ENCODE measurements at places on chromosomes 4 and X.

- DNase-seq: no peak
Measured at GRCh38 chr4:148901075-148901705, 459.0 kb upstream of the NR3C2 start.

GRCh38 chr4:142402900-142403299 is 443.2 kb downstream of the INPP4B start:
- peak; percentile 81 for DNase-seq

DNA sequence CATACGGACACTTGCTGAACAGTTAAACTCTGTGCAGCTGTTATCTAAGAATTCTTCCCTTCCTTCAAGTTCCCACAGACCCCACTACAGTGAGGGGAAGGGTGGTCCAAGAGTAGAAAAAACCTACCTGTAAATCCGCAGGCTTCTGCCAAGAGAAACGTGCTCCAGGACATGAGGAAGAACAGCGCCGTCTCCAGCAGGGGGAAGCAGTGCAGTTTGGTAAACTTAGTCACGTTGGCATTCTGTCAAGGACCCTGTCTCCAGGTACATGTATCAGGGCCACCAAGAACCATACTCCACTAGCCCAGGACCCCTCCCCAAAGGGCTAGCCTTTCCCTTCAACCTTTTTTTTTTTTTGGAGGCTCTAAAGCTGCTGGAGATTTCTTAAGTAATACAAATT is 79.9 kb downstream of the CHST7 start:
- no peak for DNase-seq

DNA sequence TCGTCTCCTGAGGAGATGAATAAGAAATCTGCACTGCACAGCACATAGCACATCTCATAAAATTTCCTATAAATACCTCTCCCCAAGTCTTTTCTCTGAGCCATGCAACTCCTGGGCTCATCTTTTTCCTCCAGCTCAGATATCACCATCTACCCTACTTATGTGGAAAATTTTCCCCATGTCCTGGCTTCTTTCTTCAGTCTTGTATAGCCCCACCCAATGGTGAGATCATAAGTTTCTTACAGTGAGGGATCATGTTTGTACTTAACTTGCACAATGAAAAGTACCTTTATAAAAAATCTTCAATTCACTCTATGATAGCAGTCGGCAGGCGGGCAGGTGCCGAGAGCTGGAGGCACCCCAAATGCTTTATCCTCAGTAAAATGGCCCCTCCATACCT is 198.6 kb upstream of the S100G start:
- no peak for DNase-seq

GRCh38 chr4:124282301-124282898 is 430.1 kb downstream of the ANKRD50 start:
- no peak for DNase-seq

DNA sequence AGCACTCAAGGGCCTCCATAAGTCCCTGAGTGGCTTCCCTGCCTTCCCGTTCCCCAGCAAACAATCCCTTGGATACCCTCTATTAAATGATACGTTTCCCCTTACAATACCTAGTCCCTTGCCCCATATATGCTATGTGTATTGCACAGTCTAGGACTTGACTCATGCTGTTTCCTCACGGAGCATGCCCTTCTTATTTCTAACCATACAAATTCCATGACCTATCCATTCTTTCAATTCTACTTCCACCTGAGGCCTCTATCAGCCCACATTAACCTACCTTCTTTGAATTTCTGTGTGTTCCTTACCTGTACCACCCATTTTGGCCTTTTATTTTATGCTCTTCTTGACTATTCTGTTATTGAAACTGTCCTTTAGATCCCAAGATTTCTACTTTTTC is 2.9 kb upstream of the PGRMC2 start:
- DNase-seq: no peak

GRCh38 chr4:54094451-54094850 is 5.5 kb upstream of the GSX2 start:
- no peak for DNase-seq

GRCh38 chrX:118552121-118552900 is 56.7 kb downstream of the DOCK11 start:
- peak; percentile 13 for DNase-seq

DNA sequence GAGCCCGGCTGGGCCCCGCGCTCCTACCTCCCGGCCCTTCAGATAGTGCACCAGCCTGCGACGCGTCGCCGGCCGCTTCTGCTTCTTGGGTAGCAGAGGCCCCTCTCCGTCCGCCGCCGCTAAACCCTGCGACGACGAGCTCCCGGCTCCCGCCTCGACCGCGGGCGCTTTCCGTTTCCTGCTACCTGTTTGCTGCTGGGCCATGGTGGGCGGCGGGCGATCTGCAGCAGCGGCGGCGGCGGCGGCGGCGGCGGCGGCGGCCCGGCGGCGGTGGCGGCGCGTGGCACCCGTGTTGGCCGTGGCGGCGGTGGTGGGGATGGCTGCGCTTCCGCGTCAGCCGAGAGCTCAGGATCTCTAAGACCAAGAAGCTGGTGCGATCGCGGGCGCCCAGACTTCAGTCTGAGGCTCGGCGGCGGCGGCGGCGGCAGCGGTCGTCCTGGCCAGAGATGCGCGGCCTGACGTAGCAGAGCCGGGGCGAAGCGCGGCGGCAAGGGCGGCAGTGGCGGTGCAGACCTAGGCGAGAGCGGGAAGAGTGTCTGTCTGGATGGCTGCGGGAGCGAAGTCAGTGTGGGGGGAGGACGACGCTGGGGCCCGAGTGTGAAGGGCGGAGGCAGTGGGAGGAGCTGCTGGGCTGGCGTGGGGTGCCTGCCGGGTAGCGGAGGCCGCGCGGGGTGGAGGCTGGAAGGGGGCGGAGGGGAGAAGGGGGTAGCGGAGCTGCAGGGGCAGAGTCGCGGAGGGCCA is at the start of gene DCAF12L2:
Gene DCAF12L2 (minus strand): TSS at position 569 of the 741 bp plus-strand sequence. CDS start 365 bp downstream, at position 204.
- no peak for DNase-seq

GRCh38 chrX:154735695-154736393 is 15.0 kb downstream of the GAB3 start:
- peak; percentile 57 for DNase-seq

- DNase-seq: no peak
Measured at GRCh38 chr4:144782345-144782744, 136.4 kb downstream of the HHIP start.

- DNase-seq: peak; percentile 66
Measured at GRCh38 chr4:153221783-153222706, 17.8 kb downstream of the TRIM2 start.

DNA sequence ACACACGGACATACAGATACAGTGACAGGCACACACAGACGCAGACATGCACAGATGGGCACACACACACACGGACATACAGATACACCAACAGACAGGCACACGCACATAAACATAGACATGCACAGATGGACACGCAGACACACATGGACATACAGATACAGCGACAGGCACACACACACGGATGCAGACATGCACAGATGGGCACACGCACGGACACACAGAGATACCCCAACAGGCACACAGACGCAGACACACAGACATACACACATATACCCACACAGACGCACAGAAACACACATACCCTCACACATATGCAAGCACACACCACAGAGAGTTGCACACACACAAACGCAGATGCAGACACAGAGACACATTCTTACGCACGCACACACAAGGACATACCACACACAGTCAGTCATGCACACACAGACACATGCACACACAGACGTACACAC is 24.4 kb upstream of the SLC25A6 start:
- DNase-seq: no peak

DNA sequence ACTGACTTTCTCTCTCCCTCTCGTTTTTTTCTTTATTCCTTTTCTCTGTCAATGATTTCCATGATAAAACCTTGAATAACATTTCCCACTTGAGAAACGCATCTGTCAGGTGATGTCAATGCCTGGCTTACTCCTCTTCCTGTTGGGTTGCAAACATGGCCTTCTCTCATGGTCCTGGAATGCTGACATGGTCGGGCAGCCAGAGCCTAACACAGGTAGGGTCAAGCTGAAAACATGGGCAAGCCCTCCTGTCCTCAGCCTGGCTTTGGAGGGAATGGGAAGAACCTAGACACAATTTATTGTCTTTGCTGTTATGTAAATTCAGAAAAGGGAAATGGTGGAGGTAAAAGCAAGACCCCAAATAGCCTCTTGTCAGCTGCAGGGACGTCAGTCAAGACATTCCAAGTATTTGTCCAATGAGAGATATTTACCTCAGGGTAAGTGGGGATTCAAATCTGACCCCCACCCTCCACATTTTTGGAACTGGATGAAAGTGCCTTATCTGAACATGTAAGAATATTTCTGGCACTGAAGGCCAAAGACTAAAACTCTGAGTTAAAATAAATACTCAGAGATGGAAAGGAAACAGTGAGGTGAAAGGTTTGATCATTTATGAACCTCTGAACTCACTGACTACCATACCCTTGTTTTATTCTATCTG is 473.8 kb downstream of the SPRY1 start:
- no peak for DNase-seq

DNA sequence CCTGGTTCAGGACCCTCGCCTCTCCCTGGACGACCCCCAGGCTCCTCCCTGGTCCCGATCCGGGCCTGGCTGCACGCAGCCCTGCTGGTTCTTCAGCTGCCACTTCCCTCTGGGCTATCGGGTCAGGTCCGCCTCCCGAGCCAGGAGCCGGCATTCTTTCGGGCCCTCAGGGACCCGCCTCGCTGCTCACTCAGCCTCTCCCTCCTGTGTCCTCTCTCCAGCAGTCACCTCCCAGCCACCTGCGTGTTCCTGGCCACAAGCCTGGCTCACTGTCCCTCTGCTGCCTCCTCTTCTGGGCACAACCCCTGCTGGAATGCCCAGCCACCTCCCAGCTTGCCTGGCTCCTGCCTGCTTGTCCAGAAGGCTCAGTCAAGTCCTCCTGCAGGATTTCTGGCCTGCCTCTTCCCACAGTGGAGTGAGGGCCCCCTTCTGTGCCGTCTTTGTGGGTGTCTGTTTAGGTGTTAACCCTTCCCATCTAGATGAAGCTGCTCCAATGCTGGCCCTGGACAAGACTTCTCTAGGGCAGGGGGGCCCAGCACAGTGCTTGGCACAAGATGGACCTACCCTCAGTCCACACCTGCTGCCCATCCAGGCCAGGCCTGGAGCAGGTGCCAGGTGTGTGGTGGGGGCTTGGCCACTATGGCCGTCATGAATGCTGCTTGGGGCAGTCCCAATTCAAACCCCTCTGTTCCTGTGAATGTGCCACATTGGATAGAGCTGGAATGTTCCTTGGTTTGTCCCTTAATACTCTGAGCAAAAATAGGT is 2.2 kb downstream of the WFS1 start:
- no peak for DNase-seq

DNA sequence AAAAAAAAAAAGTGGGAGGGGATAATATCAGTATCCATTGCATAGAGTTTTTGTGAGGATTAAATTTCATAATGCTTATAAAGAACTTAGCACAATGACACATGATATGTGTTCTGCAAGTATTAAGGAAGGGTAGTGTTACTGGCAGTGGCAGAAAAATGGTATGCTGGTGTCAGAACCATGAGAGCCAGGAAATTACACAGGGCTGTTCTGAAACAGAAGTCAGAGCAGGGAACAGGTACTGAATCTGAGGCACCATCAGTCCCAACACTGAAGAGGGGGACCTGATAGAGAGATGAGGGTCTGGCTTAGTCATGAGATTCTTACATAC is 601.1 kb upstream of the GRIA3 start:
- DNase-seq: no peak

DNA sequence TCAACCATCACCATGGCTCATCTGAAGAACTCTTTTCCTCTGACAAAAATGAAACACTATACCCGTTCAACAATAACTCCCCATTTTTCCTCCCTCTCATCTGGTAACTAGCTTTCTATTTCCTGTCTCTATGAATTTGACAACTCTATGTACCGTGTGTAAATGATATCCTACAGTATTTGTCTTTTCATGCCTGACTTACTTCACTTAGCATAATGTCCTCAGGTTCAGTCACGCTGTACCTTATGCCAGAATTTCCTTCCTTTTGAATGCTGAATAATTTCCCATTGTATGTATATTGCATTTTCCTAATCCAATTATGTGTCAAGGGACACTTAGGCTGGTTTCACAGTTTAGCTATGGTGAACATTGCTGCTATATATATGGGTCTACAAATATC is 18.2 kb downstream of the MAGEA9 start:
- DNase-seq: no peak

- no peak for DNase-seq
Measured at GRCh38 chr4:54054501-54054900, 9.9 kb downstream of the CHIC2 start.

DNA sequence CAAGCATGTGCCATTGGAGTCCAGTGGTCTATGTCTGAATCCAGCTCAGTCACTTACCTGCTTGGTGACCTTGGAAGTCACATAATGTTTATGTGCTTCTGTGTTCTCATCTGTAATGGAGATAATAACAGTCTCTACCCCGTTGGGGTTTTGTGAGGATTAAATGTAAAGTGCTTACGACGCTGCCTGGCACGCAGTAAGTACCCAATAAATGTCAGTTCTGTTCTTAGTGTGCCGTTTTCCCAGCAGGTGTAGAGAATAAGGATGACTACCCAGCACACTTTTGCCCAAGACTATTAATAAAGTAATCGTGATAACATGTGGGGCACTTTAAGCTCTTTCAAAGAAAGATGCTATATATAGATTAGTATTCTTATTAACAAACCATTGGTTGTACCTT is 56.7 kb downstream of the MTM1 start:
- no peak for DNase-seq

DNA sequence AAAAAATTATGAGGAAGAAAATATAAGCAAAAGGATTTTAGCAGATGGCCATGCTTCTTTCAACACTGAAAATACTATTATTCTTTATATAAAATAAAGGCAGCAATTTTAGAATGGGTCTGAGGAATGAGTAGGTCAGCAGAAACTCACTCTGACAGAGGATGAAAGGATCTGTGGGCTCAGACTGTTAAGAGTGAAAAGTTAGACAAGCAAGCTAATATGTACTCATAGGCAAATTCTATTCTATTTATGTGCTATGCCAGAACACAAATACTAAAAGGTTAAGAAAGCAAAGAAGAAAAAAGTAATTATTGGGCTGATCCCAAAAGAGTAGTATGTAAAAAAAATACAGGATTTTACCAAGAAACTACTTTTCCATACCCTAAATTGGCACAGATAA is 13.9 kb downstream of the LCORL start:
- DNase-seq: no peak

DNA sequence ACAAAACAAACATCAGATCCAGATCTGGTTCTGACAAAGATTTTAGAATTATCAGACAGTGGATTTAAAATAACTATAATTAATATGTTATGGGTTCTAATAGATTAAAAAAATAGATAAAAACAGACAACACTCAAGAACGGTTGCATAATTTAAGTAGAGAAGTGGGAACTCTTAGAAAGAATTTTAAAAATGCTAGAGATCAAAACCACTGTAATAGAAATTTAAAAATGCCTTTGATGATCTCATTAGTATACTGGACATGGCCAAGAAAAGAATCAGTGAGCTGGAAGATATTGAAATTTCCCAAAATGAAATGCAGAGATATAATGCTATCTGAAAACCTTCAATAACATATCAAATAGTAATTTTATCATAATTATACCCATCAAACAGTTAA is 28.3 kb upstream of the DYNLT3 start:
- DNase-seq: no peak

- no peak for DNase-seq
Measured at GRCh38 chr4:181807771-181808170, 435.4 kb upstream of the TENM3 start.

- no peak for DNase-seq
Measured at GRCh38 chrX:6024204-6024603, 204.5 kb downstream of the NLGN4X start.
